Activated T-cell treated with anti-CD3 and anti-CD28 coated beads, Interleukin-2, amount 50 U/mL, for 72 hours (primary cell): ENCODE measurements at places on chromosomes 1 and 21.

DNA sequence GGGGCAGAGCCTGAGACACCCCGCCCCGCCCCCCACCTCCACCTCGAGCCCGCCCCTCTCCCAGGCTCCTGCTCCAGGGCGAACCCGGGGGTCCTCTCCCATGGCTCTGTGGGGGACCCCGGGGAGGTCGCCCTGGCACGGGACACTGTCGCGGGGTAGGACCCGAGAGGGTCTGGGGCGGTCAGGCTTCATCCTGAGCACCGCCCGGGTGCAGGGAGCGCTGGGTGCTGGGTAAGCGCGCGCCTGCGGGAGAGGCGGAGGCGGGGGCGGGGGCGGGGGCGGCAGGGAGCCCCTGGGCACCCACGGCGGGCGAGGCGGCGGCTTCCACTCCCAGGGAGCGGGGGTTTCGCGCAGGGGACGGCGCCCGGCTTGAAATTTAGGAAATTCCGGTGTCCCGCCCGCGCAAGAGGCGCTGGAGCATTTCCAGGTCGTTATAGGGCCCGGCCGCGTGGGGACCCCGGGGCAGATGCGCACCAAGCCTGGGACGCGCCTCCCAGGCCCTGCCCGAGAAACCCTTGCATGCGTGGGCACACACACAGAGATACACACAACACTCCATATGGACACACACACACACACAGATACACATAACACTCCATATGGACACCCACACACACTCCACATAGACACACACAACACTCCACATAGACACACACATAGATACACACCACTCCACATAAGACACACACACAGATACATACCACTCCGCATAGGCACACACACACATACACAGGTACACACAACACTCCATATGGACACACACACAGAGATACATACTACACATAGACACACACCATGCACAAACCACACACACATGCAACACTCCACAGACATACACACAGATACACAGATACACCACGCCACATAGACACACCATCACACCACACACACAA is 48.7 kb upstream of the SLC19A1 start:
- peaks cover 28% of the 10 kb centered on the region for H3K4me1 ChIP-seq
- no peak overlapping the region for H3K27ac ChIP-seq
- peaks cover 9% of the 10 kb centered on the region for H3K27me3 ChIP-seq
- no peak overlapping the region for H3K4me3 ChIP-seq
- DNase-seq: peak; percentile 75

GRCh38 chr21:42080788-42081083 is 9.6 kb downstream of the UMODL1 start:
- no peaks in the 10 kb centered on the region for H3K36me3 ChIP-seq
- DNase-seq: no peak
- H3K4me3 ChIP-seq: no peak overlapping the region
- H3K4me1 ChIP-seq: peaks cover 7% of the 10 kb centered on the region
- H3K27me3 ChIP-seq: no peaks in the 10 kb centered on the region

GRCh38 chr1:66535061-66535460 is 1.1 kb downstream of the SGIP1 start:
- no peak overlapping the region for H3K27ac ChIP-seq
- H3K27me3 ChIP-seq: peaks cover 51% of the 10 kb centered on the region
- no peak for DNase-seq
- no peaks in the 10 kb centered on the region for H3K36me3 ChIP-seq
- H3K4me1 ChIP-seq: peaks cover 17% of the 10 kb centered on the region

DNA sequence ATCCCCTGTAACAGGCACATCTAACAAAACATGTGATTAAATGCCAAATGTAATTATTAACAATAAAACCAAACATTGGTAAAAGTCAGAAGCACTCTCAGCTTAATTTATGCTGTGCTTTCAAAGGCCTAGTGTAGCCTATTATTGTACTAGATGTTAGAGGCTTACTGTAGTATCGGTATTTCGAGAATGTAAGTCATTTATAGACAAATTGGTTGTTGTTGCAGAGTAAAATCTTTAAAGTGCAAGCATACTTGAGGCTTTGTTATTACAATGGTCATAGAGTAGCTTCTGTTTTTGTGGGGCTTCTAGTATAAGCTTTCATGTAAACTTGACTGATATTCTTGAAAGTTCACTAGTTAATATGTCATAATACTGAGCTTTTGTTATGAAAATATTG is 965.8 kb downstream of the PLA2G4A start:
- H3K36me3 ChIP-seq: no peaks in the 10 kb centered on the region
- DNase-seq: no peak
- no peaks in the 10 kb centered on the region for H3K4me1 ChIP-seq

GRCh38 chr1:110215621-110216515 is 5.8 kb downstream of the KCNC4 start:
- peak overlapping the region; percentile 70 for H3K4me3 ChIP-seq
- peaks cover 71% of the 10 kb centered on the region for H3K4me1 ChIP-seq
- peaks cover 5% of the 10 kb centered on the region for H3K27me3 ChIP-seq

DNA sequence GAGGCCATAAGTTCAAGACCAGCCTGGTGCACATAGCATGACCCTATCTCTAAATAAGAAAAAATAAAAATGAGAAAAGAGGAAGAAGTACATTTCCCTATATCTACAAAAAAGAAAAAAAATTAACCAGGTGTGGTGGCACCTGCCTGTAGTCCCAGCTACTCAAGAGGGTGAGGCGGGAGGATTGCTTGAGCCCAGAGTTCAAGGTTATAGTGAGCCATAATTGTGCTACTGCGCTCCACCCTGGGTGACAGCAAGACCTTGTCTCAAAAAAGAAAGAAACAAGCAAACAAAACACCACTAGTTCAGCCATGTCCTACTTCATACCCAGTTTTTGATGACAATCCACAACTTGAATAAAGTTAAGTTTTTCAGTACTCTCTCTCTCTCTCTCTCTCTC is 30.7 kb upstream of the TDRD10 start:
- H3K27me3 ChIP-seq: no peaks in the 10 kb centered on the region
- H3K36me3 ChIP-seq: no peaks in the 10 kb centered on the region

GRCh38 chr1:184624626-184625025 is 130.0 kb downstream of the EDEM3 start:
- H3K36me3 ChIP-seq: no peaks in the 10 kb centered on the region
- H3K27ac ChIP-seq: no peak overlapping the region
- no peak overlapping the region for H3K4me3 ChIP-seq
- DNase-seq: no peak

GRCh38 chr1:47233186-47233585 is 1.2 kb upstream of the TAL1 start:
- no peak for DNase-seq
- peaks cover 5% of the 10 kb centered on the region for H3K36me3 ChIP-seq
- H3K4me1 ChIP-seq: peaks cover 34% of the 10 kb centered on the region
- peak overlapping the region; percentile 45 for H3K4me3 ChIP-seq
- peaks cover 87% of the 10 kb centered on the region for H3K27me3 ChIP-seq

GRCh38 chr1:22283596-22283995 is 140.7 kb upstream of the WNT4 start:
- H3K36me3 ChIP-seq: no peaks in the 10 kb centered on the region
- no peaks in the 10 kb centered on the region for H3K4me1 ChIP-seq
- H3K4me3 ChIP-seq: no peak overlapping the region
- no peak overlapping the region for H3K27ac ChIP-seq
- DNase-seq: no peak

DNA sequence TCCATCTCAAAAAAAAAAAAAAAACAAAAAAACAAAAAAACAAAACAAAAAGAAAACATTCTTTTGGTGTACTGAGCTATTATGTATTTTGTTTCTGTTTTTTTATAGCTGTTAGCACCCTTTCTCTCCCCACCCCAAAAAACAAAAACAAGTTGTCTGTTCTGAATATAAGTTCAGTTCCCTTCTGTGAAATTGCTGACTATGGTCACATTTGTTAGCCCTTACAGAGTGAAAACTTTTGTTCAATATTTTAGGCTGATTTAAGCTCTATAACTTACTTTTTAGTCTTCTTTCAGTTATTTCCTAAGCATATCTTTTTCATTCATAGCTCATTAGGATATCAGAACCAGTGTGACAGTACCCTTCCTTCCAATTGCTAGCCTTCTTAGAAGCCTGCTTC is 1056.6 kb upstream of the NCAM2 start:
- DNase-seq: no peak
- no peak overlapping the region for H3K4me3 ChIP-seq
- peaks cover 2% of the 10 kb centered on the region for H3K36me3 ChIP-seq
- no peaks in the 10 kb centered on the region for H3K27me3 ChIP-seq
- H3K4me1 ChIP-seq: no peaks in the 10 kb centered on the region

- H3K4me1 ChIP-seq: peaks cover 5% of the 10 kb centered on the region
- H3K36me3 ChIP-seq: no peaks in the 10 kb centered on the region
- H3K4me3 ChIP-seq: no peak overlapping the region
Observed at GRCh38 chr1:62325681-62326080, 6.4 kb upstream of the KANK4 start.

DNA sequence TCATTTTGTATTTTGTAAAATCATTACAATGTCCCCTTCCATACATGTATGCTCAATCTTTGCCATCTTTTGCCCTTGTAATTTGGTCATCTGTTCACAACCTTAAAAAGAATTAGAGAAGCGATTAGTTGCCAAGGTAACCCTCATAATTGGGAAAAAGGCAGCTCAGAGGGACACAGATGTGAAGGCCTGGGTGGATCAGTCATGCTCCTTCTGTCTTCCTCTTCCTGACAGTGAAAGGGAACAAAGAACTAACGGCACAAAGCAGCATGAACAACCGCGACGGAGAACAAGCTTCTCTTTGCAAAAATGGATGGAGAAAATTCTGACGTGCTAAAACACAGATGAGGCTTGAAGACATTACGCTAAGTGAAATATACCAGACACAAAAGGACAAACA is 78.7 kb upstream of the COG2 start:
- peaks cover 12% of the 10 kb centered on the region for H3K4me1 ChIP-seq
- DNase-seq: no peak
- no peak overlapping the region for H3K27ac ChIP-seq
- no peak overlapping the region for H3K4me3 ChIP-seq
- H3K27me3 ChIP-seq: peaks cover 58% of the 10 kb centered on the region
- H3K36me3 ChIP-seq: no peaks in the 10 kb centered on the region

DNA sequence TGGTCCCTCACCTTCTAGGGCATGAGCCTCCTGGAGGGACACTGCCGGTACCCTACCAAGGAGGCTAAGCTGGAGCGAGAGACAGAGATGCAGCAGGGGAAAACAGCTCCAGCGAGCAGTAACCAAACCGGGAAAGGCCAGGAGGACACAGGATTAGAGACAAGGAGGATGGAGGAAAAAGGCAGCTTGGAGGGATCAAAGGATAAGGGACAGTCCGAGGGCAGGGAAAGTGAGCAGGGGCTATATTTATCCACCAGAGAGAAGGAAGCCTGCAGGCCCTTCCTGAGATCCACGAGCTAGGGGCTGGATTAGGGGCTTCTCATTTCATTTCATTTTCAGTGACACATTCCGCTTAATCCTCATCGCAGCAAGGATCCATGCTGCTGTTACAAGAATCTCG is 33.8 kb upstream of the PRELP start:
- no peak overlapping the region for H3K27ac ChIP-seq
- H3K4me3 ChIP-seq: no peak overlapping the region
- H3K36me3 ChIP-seq: no peaks in the 10 kb centered on the region
- peaks cover 15% of the 10 kb centered on the region for H3K27me3 ChIP-seq
- no peak for DNase-seq

DNA sequence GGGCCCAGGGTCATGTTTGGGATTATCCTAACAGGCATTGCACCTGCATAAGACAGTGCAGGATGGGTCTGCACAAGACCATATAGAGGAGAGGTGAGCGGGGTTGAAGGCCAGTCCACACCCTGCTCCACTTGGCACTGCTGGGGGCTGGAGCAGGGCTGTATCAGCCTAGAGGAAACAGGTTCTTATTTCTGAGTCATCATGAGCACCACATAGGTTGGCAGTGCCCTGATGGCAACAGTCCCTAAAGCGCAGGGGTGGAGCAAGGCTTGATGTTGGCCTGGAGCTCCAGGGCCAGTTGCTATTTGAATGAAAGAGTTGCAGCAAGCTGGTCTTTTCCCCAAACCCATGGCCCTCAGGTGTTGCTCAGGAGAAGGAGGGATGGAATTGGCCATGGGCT is 29.8 kb upstream of the BMP8B start:
- H3K4me3 ChIP-seq: no peak overlapping the region
- peaks cover 14% of the 10 kb centered on the region for H3K27me3 ChIP-seq
- no peaks in the 10 kb centered on the region for H3K36me3 ChIP-seq

DNA sequence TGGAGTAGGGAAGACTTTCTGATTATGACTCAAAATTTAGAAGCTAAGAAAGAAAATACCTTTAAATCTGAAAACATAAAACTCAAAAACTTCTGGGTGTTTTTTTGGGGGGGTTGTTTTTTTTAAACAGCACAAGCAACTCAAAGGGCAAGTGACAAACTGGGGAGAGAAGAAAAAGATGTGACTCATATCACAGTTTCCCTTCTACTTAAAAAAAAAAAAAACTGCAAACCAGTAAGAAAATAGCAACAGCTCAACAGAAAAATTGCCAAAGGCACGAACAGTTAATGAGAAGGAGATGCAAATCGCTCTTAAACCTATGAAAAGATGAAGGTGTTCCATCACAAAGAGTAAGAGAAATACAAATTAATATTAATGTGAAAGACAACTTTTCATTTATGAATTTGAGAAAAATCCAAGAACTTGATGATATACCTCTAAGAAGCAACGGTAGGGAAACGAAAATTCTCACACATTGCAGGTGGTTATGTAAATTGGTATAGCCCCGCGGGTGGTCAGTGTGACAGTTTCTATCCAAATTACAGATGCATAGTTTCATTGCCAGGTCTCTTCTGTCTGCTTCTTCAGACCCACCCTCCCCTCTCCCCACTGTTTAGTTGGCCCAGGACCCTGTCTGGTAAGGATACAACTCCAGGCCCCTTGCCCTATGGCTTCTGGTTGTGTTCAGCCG is 9.0 kb downstream of the IFNAR2 start:
- DNase-seq: no peak
- peak overlapping the region; percentile 81 for H3K4me3 ChIP-seq
- peaks cover 80% of the 10 kb centered on the region for H3K4me1 ChIP-seq
- H3K36me3 ChIP-seq: peaks cover 2% of the 10 kb centered on the region
- peak overlapping the region; percentile 78 for H3K27ac ChIP-seq

GRCh38 chr1:51344276-51344601 is 13.9 kb upstream of the TTC39A start:
- no peaks in the 10 kb centered on the region for H3K36me3 ChIP-seq
- no peak overlapping the region for H3K27ac ChIP-seq
- peaks cover 55% of the 10 kb centered on the region for H3K27me3 ChIP-seq
- H3K4me3 ChIP-seq: no peak overlapping the region
- peaks cover 8% of the 10 kb centered on the region for H3K4me1 ChIP-seq
- no peak for DNase-seq

DNA sequence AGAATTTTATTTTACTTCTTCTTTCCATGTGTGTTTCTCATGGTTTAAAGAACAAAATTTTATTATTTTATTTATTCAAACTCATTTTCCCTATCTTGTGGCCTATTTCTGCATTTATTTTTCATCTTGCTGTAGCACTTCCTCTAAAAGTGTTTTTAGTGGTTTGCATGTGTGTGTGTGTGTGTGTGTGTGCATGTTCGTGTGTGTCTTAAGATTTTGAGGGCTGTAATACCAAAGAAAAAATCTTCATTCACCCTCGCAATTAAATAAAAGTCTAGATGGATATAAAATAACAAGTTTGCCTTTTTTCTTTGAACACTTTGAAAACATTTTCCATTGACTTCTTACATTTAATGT is 24.6 kb upstream of the FCRL3 start:
- no peaks in the 10 kb centered on the region for H3K4me1 ChIP-seq
- H3K27me3 ChIP-seq: no peaks in the 10 kb centered on the region
- H3K4me3 ChIP-seq: no peak overlapping the region
- peaks cover 5% of the 10 kb centered on the region for H3K36me3 ChIP-seq

- no peaks in the 10 kb centered on the region for H3K27me3 ChIP-seq
- no peak for DNase-seq
- no peak overlapping the region for H3K4me3 ChIP-seq
- peaks cover 2% of the 10 kb centered on the region for H3K36me3 ChIP-seq
- H3K4me1 ChIP-seq: no peaks in the 10 kb centered on the region
Observed at GRCh38 chr1:166740668-166741276, 98.5 kb upstream of the POGK start.

GRCh38 chr21:42850866-42851391 is 28.4 kb downstream of the WDR4 start:
- DNase-seq: peak; percentile 38
- no peaks in the 10 kb centered on the region for H3K27me3 ChIP-seq
- H3K4me3 ChIP-seq: no peak overlapping the region
